Activated CD8-positive, alpha-beta T cell treated with anti-CD3 and anti-CD28 coated beads for 36 hours (primary cell): ENCODE measurements at places on chromosomes 3 and 15.

GRCh38 chr3:41169023-41169422 lies 30.3 kb upstream of the CTNNB1 start:
- DNase-seq, result no peak

GRCh38 chr3:51530485-51530884 lies 8.0 kb upstream of the RAD54L2 start:
- DNase-seq, result no peak

DNA sequence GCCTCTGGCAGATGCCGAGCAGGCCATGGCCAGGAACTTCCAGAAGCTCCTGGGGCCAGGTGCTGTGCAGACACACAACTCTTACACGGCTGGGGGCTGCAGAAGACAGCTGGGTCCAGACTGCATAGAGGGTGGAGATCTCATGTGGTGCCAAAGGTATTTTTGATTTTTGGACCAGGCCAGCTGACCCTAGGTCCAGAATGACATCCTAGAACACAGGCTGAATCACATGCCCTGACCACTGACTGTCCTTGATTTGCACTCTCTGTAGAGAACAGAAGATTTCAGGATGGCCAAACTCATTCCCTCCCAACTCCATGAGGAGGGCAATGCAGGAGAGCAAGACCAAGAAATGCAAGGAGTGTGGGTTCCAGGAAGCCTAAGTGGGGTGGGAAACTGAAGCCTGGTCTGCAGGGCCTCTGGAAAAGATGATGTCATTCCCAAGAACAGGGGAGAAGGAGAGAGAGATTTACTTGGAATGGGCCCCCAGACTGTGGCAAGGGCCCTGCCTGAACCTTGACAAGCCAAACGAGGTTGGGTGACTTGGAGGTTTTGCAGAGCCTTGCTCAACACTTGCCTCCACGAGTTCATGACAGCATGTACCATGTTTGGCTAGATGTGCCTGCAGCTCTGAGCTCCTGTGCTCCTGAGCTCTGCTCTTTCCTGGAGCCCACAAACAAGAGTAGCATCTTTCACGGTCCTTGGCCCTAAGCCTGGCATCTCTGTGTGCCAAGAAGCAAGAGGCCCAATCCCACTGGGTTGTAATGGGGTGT lies 38.5 kb upstream of the CTSH start:
- no peak for DNase-seq

DNA sequence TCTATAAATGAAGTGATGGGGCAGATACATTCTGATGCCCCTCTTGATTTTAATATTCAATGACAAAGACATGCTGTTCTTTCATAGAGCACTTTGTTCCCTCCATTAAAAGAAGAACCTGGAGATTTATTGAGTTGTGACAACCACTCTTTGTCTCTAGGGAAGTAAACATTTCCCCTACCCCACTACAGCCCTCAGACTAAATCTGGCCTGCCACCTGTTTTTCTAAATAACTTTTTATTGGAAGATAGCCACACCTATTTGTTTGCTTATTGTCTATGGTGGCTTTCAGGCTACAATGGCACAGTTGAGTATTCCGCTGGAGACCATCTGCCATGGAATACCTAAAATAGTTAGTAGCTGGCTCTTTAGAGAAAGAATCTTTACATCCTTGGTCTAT lies 41.2 kb upstream of the ZNF385D start:
- no peak for DNase-seq

GRCh38 chr3:160806094-160806493 lies 50.1 kb downstream of the PPM1L start:
- no peak for DNase-seq

DNA sequence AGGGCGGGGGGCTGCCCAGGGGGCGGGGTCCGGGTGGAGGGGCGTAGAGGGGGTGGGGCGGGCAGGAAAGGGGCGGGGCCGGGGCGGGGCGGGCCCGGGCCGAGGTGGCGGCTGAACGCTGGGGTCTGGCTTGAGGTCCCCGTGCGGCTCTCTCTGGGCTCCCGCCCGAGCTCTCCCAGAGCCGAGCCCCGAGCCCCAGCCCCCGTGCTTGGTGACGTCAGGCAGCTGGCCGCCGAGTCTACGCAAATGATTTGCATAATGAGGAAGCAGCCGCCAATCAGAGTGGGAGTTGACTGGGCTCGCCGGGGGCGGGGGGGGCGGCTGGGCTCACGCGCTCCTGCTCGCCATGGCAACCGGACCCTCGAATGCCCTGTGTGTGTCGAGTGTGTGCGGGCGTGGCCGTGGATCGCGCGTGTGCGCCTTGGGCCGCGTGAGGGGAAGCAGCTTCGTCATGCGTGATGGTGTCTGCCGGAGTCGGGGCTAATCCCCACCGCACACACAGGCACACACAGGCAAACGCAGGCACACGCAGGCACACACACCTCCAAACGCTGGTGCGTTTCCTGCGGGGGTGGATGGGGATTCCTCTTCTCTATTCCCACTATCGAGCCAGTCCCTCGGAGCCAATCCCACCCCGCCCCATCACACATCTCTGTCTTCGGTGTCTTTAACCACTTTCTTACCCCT lies at the start of gene CELF6:
CELF6 (minus strand) TSS at position 173 of the 687 bp plus-strand sequence. CDS start 283 bp downstream, outside the sequence.
- peak; percentile 82 for DNase-seq

DNA sequence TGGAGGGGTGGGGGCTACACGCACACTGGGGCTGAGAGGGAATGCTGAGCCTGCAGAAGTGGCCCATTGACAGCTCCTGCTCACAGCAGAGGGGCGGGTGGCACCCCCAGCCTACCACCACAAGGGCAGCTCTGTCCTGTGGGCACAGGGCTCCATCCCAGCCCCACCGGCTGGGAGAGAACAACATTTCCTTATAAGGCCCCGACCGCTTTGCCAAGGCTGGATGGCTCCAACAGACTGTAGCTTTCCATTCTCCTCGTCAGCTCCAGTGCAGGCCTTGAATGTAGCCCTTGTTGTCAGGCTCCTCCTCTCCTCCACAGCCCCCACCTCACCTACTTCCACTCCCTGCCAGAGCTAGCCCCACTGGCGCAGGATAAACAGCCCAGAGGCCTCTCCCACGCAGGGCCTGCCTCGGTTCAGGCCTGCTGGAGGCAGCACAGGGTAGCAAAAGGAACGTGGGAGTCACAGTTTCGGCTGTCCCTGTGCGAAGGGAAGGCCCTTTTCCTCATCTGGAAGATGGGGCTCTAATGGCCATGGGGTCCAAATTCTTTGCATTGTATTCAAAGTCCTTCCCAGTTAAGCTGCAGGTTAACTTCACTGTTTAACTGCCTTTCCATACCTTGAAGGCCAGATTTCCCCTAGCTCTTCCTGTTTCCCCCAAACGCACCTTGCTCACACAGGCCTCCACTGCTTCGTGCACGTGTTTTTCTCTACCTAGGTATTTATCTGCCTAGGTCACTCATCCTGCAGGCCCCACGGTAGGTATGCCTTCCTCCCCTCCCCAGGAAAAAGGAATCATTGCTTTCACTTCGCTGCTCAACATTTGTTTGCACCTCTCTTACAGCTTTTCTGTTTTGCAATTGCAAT lies 101.6 kb upstream of the LPP start:
- no peak for DNase-seq

- no peak for DNase-seq
Measured at GRCh38 chr15:88089024-88089620, 167.4 kb downstream of the NTRK3 start.

DNA sequence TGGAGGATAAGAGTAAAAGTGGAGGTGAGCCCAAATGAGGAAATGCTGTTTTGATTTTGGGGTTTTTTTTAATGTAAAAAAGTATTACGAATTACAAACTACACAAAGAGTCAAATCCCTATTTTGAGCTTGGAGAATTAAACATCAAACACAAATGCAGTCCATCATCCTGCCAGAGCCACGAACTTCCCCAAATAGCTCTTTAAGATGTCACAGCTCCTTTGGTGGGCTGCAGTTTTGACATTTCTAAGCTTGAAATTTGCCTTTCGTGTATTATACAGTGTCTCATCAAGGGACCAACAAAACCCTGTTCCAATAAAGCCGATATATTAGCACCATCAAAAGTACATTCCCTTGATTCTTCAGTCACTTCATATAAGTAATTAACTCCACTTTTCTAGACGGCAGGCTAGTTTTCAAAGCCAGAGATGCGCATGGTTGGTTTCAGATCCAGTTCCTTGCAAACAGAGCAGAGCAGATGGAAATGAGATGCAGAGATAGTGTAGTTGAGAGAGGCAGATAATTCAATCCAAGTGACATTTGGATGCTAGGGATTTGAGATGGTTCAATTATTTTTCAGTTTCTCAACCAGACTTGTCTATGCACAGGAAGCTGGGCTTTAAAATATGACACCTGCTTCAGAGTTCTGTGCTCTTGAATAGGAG lies 580.9 kb downstream of the EDEM1 start:
- DNase-seq, result no peak

DNA sequence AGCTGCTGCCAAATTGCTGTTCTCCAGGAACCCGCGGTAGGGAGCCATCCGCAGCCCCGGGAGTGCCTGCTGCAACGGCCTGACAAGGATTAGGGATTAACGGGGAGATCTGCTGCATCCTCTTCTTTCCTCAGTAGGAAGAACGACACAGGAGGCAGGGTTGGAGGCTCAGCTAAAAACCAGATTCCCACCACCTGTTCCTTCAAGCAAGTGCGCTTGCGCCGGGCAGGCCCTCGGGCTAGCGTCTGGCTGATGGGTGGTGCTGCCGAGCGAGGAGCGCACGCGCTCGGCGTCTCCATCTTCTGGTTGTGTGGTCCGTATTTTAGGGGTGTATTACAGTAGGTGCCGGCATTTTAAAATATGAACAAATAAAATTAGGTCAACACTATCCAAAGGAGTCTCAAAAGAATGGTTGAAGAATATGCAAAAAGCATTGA lies 25.4 kb upstream of the SLC25A26 start:
- DNase-seq, result peak; percentile 32
